ENCODE measurements at places on chromosomes 1 and 21.

- no peak for DNase-seq
Observed at GRCh38 chr1:39089931-39090521, 63.9 kb downstream of the NDUFS5 start.

- no peak for DNase-seq
Observed at GRCh38 chr21:44855572-44855971, 17.9 kb downstream of the PTTG1IP start.

- DNase-seq, result no peak
Observed at GRCh38 chr1:234093741-234094140, 189.3 kb downstream of the SLC35F3 start.

DNA sequence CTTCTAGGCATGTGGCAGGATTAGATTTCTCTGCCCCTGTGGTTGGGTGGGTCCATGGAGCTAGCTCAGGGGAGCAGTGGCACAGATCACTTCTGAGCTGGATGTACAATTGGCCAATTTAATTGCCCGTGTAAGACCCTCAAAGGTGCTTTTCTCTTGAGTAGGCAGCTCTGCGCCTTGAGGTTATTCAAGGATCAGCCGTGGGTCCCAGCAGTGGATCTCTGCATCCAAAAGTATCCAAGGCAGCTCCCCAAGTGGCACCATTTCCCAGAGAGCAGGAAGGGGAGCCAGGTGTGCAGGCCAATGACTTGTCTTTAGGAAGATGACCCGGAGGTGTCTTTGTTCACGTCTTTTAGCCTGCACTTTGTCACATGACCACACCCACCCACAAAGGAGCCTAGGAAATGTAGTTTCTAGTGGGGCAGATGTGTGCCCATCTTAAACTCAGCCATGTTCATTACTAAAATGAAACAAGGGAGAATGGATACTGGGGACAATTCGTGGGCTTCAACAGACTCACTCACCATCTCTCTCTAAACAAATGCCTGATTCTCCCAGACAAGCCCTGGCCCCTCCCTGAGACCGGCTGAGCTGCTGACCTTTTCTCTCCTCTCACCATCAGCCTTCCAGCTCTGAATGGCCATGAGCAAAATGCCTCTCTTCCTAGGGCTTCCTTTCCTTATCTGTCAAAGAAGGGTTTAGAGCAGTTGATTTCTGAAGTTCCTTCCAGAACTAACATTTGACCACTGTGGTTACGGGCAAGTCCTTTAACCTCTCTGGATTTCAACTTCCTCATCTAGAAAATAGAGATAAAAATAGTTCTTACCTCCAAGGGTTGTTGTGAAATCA is 41.4 kb upstream of the TENT5C start:
- DNase-seq, result no peak

DNA sequence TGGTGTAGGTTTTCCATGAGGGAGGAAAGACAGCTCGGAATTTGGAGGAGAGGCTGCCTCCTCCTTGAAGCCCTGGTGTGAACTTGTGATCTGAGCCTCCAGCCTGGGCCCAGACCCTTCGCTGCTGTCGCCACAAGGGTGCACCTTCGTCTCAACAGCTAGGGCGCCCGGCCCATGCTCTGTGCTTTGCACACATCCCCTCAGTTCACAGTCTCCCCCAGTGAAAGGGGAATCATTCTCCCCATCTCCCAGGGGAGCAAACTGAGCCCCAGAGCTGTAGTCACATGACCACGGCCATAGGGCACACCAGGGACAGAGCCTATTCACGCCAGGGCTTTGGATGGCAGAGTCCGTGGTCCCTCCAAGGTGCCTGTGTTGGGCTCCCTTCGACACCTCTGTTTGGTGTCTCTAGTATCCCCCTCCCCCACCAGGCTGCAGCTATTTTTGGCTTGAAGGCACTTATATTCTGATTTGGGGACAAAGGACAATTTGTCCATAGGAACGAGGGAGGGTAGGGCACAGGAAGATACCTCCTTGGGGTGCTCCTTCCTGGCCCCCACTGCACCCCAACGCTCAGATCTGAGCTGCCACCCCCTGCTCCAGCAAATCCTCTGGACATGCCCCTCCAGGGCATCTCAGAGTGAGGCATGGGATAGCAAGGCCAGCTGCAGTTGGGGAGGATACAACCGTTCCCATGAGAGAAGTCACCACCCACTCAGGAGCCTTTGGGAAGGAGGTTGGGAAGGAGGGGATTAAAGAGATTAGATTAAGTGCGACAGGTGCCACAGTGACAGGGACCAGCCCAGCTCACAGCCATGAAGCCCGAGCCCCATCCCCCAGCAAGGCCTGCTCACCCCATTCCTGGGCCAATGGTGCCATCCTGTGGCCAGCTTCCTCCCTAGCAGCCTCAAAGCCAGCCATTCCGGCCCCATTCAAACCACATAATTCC is 15.7 kb downstream of the MATN1 start:
- DNase-seq, result no peak

DNA sequence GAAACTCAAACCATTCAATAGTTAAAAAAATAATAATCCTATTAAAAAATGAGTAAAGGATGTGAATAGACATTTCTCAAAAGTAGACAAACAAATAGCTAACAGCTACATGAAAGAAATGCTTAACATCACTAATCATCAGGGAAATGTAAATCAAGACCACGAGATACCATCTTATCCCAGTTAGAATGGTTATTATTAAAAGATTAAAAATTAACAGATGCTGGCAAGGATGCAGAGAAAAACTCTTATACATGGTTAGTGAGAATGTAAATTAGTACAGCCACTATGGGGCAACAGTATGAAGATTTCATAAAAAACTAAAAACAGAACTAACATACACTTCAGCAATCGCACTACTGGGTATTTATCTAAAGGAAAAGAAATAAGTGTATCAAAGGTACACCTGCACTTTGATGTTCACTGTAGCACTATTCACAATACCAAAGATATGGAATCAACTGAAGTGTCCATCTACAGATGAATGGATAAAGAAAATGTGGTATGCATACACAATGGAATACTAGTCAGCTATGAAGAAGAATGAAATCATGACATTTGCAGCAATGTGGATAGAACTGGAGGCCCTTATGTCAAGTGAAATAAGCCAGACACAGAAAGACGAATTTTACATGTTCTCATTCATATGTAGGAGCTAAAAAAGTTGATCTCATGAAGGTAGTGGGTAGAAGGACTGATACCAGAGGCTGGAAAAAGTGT is 117.9 kb downstream of the ACBD6 start:
- no peak for DNase-seq

GRCh38 chr1:108896146-108897145 is 19.7 kb downstream of the GPSM2 start:
- DNase-seq, result no peak
